GDM1 (cell line): ENCODE measurements at places on chromosomes 3 and 15.

DNA sequence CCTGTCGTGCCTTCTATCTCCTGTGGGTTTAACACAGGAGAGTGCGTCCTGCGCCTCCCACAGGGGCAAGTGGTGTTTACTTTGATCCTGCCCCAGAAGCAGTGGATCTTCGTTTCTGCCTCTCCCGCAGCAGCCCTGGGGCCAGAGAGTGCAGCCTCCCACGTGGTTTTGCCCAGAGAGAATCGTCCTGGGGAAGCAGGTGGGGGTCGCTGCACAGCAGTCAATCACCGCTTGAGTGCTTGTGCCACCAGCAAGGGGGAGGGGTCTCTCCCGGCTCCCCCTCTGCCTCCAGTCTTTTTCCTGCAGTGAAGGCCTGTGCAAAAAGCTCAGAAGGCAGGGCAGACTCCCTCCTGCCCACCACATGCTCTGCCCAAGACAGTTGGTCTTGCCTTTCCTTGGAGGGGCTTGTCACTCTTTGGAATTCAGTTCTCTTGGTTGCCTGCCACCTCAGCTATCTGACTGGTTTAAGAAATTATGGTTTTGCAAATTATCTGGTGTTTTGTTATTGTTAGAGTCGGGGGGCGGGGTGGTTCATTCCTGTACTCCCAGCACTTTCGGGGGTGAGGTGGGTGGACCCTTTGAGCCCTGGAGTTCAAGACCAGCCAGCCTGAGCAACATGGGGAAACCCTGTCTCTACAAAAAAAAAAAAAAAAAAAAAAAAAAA is 26.9 kb downstream of the STOML1 start:
- no peak for DNase-seq

- DNase-seq, result no peak
Observed at GRCh38 chr3:167919590-167919989, 176.1 kb downstream of the GOLIM4 start.

GRCh38 chr3:170259907-170260306 is 37.7 kb downstream of the PRKCI start:
- no peak for DNase-seq

GRCh38 chr3:40152482-40153133 is 156.9 kb upstream of the EIF1B start:
- DNase-seq, result no peak

GRCh38 chr3:43810797-43811196 is 120.1 kb downstream of the ABHD5 start:
- DNase-seq, result no peak

DNA sequence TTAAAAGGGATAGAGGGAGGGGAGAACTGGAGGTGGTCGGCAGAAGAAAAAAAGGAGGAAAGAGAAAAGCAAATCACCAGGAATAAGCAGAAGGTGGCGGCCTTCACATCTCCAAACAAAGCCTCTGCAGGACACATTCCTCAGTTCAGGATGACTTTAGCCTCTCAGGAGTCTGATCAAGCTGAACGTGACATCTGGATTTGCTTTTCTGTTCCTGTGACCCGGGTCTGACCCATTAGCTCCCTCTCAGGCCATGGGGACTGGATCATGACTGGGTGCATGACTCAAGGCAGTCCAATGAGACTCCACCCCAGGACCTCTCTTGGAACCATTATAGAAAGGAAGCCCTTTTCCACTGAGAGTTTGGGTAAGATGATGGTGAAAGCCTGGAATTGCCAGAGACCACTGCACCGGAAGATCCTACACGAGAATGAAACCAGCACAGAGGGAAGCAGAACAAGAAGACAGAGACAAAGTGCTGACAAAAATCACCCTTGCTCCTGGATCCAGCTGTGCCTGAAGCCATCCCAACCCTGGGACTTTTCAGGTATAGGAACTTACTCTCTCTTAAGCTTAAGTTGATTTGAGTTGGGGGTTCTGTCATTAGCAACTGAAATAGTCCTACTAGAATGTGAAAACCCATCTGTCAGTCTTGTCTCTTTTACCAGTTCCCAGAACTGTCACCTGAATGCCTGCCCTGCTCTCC is 45.4 kb upstream of the RAD18 start:
- DNase-seq, result no peak

DNA sequence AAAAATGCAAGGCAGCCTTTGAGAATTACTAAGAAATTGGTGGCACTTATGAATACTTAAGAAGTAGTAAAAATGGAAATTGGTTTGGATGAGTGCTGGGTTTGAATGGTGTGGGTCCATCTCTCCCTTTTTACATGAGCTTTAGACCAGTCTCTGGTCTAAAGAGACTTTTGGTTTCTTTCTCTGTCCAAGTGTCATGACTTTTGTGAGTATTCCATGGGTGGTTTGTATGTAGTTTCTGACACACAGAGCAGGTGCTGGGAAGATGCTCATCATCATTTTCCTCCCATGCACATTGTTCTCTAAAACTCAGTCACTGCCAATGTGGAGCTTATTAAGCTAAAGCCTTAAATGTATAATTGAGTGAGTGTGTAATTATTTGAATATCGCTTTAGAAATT is 63.5 kb downstream of the KAT2B start:
- DNase-seq, result no peak

GRCh38 chr15:76674883-76675282 is 230.3 kb downstream of the SCAPER start:
- no peak for DNase-seq
